ENCODE measurements at places on chromosomes 5 and 9.

GRCh38 chr5:31392061-31392460 is 139.8 kb downstream of the DROSHA start:
- no peak for DNase-seq

- DNase-seq = no peak
Measured at GRCh38 chr5:35230038-35230611, at the start of gene PRLR. TSS of gene PRLR (minus strand) at chr5:35230487. CDS start at chr5:35089620, 140,867 bp downstream.

- no peak for DNase-seq
Measured at GRCh38 chr5:112548246-112548881, 129.3 kb upstream of the EPB41L4A start.

DNA sequence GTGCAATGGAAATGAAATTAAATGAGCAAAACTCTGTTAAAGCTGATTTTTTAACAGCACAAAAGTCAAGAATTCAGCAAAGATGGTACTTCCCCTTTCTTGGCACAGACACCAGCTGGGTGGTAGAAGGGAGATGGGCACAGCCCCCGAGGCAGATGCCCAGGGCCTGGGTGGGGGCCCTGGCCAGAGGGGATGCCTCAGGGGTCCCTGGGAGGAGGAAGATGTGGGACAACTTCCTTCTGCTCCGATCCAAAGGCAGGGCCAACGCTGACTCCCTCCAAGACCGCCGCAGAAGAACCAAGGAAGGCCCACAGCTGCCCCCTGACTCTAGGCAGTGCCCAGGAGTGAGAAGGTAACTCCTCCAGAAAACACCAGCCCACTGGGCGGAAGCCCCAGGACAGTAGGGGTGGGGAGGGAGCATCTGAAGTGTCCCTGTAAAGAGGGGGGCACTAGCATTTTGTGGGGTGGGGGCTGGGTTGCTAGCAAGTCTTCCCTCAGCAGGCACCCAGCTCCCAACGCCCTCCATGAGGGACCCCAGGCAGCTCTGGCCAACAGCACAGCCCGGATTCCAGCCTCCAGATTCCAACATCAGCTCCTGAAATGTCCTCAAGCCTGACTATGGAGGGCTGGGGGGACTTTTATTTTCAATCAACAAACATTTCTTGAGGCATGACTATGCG is 4.9 kb downstream of the NACC2 start:
- no peak for DNase-seq

All from spleen (tissue), 13 donors.